ENCODE measurements at places on chromosomes 1 and 21.

DNA sequence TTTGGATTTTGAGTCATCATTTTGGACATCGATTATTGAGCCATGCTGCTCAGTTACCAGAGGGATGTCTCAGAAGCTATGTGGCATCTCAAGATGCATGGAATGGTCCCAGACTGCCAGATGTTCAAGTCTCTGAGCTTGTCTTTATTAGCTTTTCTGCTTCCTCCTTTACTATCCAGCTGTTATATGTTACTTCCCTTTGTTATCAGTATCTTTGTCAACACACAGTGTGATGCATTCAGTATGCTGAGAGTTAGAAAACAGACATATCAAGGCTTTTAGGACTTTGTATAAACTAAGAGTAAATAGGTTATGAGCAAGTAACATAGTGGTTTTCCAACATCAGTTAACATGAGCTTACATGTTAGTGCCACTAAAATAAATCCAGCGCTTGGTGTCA, 474.5 kb downstream of the DSCAM start:
- no peak for DNase-seq

DNA sequence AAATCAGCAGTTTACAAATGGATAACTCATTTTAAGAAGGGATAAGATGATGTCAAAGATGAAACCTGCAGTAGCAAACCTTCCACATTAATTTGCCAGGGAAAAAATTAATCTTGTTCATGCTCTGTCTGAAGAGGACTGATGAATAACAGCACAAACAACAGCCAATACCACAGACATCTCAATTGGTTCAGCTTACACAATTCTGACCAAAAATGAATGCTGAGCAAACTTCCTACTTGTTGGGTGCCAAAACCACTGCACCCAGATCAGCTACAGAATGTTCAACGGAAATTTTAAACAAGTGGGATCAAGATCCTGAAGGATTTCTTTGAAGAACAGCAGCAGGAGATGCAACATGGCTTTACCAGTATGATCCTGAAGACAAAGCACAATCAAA, 98.3 kb downstream of the COQ8A start:
- no peak for DNase-seq

DNA sequence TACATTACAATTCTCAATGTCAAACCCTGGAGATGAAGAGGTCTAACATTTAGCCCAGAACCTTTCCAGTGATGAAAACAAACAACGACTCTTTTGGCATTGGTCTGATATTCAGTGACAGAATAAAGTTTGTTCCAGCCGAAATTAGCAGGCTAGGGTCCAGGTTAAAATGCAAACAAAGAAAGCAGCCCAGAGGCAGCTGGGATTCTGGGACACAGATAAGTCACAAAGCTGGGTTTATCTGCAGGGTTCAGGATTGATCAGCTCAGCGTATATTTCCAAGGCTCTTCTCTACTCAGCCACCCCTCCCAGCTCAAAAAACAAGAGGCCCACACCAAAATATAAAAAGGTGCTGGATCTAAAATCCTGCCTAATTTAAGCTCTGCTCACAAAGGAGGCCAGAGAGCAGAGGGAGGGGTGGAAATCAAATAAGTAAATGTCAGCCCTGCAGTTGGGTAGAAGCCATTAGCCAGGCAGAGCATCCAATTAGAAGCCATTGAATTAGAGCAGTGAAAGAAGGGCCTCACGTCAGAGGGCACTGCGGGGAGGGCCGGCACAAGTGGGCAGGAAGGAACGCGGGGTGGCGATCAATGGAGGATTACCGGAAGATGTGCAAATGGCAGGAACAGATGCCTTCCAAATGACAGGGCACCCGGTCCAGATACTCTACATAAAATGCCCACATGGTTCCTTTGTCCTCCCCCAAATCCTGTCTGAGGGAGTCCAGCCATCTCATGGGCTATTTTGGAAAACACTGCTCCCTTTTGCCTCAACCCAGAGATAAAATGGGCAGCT, 3.2 kb upstream of the KLHDC8A start:
- DNase-seq: no peak

DNA sequence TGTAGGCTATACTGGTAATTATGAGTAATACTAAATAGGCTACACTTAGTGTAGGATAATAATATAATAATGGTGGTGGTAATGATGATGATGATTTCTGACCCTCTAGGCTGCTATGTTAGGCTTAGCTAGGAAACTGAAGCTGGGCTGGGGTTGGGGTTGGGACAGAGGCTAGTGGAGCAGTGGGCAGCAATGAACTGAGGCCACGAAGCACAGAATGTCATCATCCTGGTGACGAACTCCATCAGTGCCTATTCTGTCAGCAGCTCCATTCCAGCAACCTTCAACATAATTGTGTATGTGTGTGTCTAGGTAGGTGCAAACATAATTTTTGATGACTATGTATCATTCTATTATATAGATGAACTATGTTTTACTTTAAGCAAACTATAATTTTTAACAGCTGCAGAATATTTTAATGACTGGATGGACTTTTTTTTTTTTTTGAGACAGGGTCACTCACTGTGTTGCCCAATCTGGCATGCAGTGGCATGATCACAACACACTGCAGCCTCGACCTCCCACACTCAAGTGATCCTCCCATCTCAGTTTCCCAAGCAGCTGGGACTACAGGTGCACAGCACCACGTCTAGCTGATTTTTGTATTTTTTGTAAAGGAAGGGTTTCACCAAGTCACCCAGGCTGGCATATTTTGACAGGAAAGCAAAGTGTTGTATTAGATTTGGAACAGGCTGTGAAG, 12.9 kb upstream of the CLIC4 start:
- no peak for DNase-seq

- no peak for DNase-seq
Measured at GRCh38 chr1:228825840-228826484, 90.7 kb downstream of the RHOU start.

DNA sequence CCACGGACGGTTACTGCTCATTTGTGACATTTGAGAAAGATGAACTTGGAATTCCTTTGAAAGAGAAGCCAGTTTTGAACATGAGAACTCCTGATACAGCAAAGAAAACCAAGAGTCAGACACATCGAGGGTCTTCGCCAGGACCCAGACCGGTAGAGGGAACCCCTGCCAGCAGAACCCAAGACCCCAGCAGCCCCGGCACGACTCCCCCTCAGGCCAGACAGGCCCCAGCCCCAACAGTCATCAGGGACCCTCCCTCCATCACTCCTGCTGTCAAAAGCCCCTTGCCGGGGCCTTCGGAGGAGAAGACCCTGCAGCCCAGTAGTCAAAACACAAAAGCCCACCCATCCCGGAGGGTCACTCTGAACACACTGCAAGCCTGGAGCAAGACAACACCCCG, 27.7 kb downstream of the CHAF1B start:
- DNase-seq: no peak

GRCh38 chr1:232273011-232273410, 356.9 kb downstream of the SIPA1L2 start:
- DNase-seq: no peak

DNA sequence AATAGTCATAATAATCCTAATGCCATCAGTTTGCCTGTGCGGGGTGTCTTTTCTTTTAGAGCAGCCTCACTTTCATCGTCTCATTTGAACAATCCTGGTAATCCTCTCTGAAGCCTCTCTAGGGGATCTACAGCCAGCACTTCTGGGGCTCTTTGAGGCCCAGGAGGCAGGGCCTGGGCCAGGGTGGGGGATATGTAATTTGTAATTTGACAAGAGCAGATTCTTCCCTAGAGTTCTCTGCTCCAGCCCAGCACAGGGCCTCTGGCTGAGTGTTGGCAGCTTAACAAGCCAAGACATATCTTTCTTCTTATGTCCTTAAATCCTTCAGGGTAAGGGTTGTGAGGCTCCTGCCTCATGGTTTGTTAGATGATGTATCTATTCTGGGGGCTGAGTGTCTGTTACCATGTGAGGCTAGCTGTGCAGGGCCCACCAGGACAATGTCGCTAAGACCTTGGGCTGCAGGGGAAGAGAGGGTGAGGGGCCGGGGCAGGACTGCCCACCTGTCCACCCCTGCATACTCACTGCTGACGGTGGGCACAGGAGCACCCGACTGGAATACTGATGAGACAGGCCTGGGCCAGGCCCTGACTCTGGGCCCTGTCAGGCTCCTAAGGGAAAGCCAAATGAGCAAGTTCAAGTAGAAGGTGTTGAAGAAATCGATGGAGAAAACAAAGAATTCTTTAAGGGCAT, 45.3 kb upstream of the PARP1 start:
- no peak for DNase-seq

GRCh38 chr1:56547977-56548376, 31.4 kb downstream of the PLPP3 start:
- no peak for DNase-seq

DNA sequence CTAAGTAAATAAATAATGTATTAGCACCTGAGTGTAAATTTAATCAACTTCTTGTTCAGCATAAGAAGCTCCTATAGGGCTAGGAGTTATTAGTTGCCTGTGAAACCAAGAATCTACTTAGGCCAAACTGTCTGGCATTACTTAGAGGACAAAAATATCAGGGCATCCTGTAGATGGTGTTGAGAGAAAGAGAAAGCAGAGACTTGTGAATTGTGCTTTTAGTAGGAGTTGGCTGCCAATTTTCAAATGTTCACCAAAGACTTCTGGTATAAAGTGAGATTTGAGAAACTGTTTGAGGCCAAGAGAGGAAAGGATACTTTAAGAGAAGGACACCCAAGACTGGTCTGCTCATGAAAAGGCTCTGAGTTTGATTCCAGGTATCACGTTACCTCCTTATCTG, 315.5 kb upstream of the DEPDC1 start:
- DNase-seq: no peak

GRCh38 chr1:49333906-49334305, 557.2 kb upstream of the BEND5 start:
- DNase-seq: no peak

DNA sequence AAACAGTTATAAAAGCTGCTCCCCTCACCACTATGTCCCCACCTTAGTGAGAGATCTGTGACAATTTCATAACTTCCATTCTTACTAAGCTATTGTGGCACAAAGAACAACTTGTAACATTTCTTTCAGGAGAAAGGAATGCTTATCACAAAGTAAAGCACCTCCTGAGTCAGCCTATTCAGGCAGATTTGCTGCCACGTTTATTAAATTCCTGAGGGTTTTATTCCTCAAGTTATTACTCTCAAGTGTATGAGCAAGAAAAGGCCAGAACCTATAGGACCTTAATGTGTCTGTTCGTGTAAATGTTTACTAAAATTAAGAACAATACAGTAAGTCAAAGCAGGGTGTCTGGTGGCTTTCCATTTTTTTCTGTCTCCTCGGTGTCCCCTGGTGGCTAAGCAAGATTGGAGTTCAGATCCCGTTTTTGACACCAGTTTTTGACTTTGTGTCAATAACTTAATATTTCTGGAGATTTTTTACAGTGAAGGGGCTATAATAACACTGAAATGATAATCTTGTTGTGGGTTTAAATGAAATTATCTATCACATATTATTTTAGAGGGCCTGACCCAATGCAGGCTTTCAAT, 1539.6 kb downstream of the BRINP3 start:
- no peak for DNase-seq

DNA sequence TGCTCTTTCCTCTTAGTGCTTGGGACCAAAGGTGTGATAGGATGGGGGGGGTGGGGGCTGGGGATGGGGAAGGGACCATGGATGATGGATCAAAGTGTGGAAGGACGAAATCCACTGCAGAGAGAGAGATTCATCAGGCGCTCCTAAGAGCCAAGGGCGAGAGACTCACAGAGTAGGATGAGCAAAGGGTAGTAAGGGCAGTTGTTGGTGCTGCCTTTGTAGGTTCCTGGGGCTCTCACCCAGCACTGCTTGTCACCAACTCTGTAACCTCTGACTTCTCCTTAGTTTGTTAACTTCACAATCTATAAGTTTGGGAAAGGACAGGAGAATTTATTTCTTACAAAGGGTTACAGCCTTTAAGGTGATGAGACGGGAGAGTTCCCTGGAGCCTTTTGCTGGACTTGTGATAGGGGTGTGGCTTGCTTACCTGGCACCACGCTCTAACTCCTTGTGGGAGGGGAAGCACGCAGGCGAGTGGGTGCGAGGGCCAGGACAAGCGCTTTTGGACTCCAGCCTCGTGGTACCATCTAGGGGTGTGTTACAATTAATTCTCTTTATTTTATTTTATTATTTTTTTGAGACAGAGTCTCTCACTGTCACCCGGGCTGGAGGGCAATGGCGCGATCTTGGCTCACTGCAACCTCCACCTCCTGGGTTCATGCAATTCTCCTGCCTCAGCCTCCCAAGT, 1.6 kb upstream of the PDXK start:
- no peak for DNase-seq

DNA sequence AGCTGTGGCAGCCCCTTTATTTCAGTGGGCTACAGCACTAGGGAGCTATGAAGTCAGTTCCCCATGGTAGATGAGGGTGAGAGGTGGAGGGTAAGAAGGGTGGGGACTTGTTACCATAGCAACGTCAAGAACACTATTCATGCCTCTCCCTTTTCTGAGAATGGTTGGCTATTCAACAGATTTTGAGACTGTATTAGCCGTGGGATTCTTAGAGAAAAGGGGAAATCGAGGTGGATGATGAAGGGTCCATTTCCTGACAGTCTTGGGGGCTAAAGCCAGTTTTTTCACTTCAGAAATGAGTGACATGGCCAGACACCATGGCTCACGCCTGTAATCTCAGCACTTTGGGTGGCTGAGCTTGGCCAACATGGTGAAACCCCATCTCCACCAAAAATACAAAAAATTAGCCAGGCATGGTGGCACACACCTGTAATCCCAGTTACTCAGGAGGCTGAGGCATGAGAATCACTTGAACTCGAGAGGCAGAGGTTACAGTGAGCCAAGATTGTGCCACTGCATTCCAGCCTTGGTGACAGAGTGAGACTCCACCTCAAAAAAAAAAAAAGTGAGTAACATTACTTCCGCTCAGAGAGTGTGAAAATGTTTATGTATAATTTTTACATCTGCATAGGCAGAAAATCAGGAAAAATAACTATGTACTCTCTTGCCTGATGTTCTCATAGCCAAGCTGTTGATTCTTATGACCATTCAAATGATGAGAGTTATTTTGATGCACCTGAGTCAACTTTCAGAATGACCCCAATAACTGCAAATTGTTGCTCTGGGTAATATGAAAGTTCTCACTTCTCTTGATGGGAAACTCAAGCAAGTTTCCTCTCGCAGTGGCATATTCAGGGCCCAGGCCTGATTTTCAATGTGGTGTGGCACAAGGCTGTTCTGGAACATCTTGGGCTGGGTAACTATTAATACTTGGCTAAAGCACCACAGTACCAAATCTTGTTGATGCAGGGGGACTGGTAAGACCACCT, 23.2 kb upstream of the RGSL1 start:
- no peak for DNase-seq

GRCh38 chr1:53362270-53362669, 34.4 kb upstream of the LRP8 start:
- no peak for DNase-seq

DNA sequence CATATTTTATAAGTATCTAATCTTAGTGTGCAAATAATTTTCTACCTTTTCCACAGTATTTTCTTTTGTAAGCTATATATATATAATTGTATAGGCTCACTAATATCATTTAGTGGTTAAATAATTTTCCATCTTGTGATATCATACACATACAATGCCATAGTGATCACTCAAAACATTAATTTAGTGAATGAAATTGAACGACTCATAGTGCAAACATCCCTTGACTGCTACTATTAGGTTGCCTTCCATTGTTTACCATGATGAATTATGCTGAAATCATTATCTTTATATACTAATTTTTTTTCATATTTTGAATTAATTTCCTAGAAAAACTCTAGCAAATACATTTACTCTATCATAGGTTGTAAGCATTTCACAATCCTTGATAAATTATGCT, 127.1 kb downstream of the PCNX2 start:
- DNase-seq: no peak

- DNase-seq: no peak
Measured at GRCh38 chr1:6106321-6106731, 60.6 kb downstream of the KCNAB2 start.
